Skeletal muscle cell (primary cell): ENCODE measurements at places on chromosomes 5 and 9.

GRCh38 chr9:100150214-100150613 lies 51.2 kb downstream of the INVS start:
- DNase-seq = no peak

- no peak for DNase-seq
Observed at GRCh38 chr5:149154650-149155049, 13.4 kb downstream of the ABLIM3 start.

- DNase-seq = no peak
Observed at GRCh38 chr9:114080773-114081440, 2.8 kb upstream of the AMBP start.

GRCh38 chr5:154701181-154701580 lies 54.0 kb upstream of the LARP1 start:
- no peak for DNase-seq

- DNase-seq = no peak
Observed at GRCh38 chr5:157596487-157596886, 20.9 kb upstream of the ADAM19 start.

- DNase-seq = no peak
Observed at GRCh38 chr9:37262410-37262809, 142.0 kb downstream of the ZCCHC7 start.

GRCh38 chr5:151079838-151080612 lies 809 bp downstream of the TNIP1 start:
- DNase-seq = no peak
